ENCODE measurements at places on chromosomes 6 and 20. TPM values are rescaled to one million over a fixed set of nuclear protein-coding genes. Genes with fewer than 3 reads are reported as not detected.

The SRSF3 gene
- 257 TPM for total RNA-seq

- H3K4me1 ChIP-seq: no peaks in the 10 kb centered on the region
- H3K36me3 ChIP-seq: no peaks in the 10 kb centered on the region
- H3K4me3 ChIP-seq: no peak overlapping the region
- DNase-seq: no peak
Measured at GRCh38 chr6:7269816-7270215, 43.2 kb downstream of the SSR1 start.

DNA sequence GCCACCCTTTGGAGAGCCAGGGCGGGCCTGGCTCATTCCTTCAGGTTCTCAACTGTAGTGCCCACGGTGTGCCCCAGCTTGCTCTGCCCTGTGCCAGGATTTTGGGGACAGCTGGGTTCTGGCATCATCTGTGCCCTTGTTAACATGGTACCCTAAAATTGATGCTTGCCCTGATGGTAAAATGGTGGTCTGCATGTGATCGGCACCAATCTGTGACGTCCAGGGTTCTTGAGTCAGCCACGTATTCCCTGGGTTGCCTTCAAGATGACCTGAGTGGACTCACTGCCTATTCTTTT, 31.2 kb upstream of the APCDD1L start:
- no peaks in the 10 kb centered on the region for H3K27me3 ChIP-seq
- H3K36me3 ChIP-seq: no peaks in the 10 kb centered on the region
- H3K4me1 ChIP-seq: peaks cover 10% of the 10 kb centered on the region
- no peak overlapping the region for H3K4me3 ChIP-seq

The IRF4 gene
- 23.7 TPM for total RNA-seq

GRCh38 chr6:15077006-15077405, 168.9 kb upstream of the JARID2 start:
- H3K4me3 ChIP-seq: no peak overlapping the region
- H3K4me1 ChIP-seq: no peaks in the 10 kb centered on the region
- no peak overlapping the region for H3K27ac ChIP-seq
- no peak for DNase-seq
- H3K36me3 ChIP-seq: no peaks in the 10 kb centered on the region

The HCK gene
- 24.0 TPM for total RNA-seq

DNA sequence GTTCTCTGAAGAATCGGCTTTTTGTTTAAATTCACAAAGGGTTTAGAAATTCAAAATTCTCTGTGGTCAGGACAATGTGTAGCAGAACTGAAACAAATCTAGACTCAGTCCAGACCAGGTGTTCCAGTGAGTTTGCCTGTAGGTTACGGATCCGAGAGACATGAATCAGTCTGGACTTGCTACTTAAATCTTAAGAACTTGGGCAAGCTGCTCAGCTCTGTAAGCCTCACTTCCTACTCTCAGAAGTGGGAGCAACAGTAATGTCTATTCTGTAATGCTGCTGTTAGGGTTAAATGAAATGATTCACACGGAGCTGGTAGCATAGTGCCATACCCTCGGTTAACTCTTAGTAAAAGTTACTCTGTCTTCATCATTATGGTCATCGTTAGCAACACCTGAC, 37.7 kb downstream of the HECA start:
- H3K36me3 ChIP-seq: no peaks in the 10 kb centered on the region
- H3K27me3 ChIP-seq: no peaks in the 10 kb centered on the region
- H3K4me3 ChIP-seq: no peak overlapping the region
- no peak for DNase-seq
- H3K4me1 ChIP-seq: no peaks in the 10 kb centered on the region

The SASH1 gene
- 148 TPM for total RNA-seq

- H3K27me3 ChIP-seq: no peaks in the 10 kb centered on the region
- no peak for DNase-seq
- H3K4me1 ChIP-seq: no peaks in the 10 kb centered on the region
- no peak overlapping the region for H3K4me3 ChIP-seq
- no peak overlapping the region for H3K27ac ChIP-seq
Measured at GRCh38 chr6:33718713-33719112, 7.2 kb upstream of the UQCC2 start.

The TPX2 gene
- 1.4 TPM for total RNA-seq

DNA sequence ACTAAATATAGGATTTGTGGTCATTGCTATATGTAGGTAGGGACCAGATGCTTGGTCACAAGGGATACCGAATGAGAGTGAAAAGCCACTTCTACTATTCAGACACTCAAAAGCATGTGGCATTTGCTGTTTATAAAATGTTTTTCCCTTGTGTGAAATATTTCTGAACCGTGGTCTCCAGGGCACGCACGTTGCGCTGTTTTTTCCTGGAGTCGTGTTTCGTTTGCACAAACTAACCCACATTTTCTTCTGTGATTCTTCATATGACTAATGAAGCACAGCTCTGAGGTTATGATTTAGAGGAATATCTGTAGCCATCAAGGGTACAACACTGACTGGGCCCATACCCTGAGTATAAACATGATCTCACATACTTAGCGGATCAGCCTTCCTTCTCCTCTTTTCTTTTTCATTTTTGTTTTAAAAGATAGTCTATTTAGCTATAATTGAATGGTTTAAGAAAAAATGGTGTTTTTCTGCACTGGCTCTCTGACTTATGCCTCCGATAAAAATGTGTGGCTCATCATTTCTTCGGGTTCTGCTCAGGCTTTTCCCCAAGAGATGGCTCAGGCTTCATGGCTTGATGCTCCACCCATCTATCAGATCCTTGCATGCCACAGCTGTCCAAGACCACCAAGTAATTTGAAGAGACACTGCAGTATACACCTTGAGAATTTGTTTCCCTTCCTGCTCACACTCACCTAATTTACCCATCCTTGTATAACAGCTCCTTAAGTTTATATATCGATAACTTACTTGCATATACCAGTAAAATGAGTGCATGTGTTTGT, 59.9 kb upstream of the HBS1L start:
- DNase-seq: no peak
- no peak overlapping the region for H3K4me3 ChIP-seq
- no peaks in the 10 kb centered on the region for H3K27me3 ChIP-seq
- no peaks in the 10 kb centered on the region for H3K4me1 ChIP-seq

- no peaks in the 10 kb centered on the region for H3K4me1 ChIP-seq
- DNase-seq: no peak
- H3K36me3 ChIP-seq: no peaks in the 10 kb centered on the region
- H3K27me3 ChIP-seq: no peaks in the 10 kb centered on the region
Measured at GRCh38 chr6:48113130-48113529, 2.1 kb upstream of the PTCHD4 start.

GRCh38 chr20:52402950-52403349, 211.4 kb upstream of the ZFP64 start:
- DNase-seq: no peak
- no peak overlapping the region for H3K27ac ChIP-seq
- H3K36me3 ChIP-seq: no peaks in the 10 kb centered on the region
- no peaks in the 10 kb centered on the region for H3K4me1 ChIP-seq

DNA sequence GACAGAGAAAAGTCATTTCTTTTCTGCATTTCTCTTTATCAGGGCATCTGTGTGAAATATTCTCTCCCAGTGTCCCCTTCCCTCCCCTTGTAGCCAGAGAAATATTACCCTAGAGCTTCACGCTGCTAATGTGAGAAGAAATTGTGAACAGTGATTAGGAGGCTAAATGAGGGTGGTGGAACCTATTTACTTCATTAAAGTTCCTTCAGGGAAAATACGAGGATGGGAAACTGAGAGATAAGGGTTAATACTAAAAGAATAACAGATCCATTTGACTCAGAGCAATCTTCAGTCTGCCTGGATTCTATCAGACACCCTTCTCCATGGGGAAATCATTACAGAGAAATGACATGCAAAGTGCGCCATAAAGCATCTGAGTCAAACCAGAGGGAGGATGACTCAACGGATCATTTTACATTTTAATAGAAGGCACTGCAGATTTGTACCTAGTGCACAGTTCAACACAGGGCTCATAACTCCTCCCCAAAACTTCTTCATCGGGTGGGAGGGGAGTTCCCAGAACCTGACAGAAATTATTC, 131.3 kb downstream of the GJA10 start:
- no peak for DNase-seq
- H3K4me3 ChIP-seq: no peak overlapping the region
- no peaks in the 10 kb centered on the region for H3K36me3 ChIP-seq
- no peak overlapping the region for H3K27ac ChIP-seq
- no peaks in the 10 kb centered on the region for H3K27me3 ChIP-seq
- H3K4me1 ChIP-seq: no peaks in the 10 kb centered on the region

DNA sequence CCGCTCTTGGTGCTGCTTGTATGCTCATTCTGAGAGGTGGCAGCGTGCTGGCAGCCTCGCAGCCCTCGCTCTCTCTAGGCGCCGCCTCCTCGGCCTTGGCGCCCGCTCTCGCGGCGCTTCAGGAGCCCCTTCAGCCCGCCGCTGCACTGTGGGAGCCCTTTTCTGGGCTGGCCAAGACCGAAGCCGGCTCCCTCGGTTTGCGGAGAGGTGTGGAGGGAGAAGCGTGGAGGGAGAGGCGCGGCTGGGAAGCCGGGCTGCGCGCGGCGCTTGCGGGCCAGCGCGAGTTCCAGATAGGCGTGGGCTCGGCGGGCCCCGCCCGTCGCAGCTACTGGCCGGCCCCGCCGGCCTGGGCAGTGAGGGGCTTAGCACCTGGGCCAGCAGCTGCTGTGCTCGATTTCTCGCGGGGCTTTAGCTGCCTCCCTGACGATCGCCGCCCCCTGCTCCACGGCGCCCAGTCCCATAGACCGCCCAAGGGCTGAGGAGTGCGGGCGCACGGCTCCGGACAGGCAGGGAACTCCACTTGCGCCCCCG, 19.5 kb upstream of the FAM8A1 start:
- H3K36me3 ChIP-seq: no peaks in the 10 kb centered on the region
- H3K27me3 ChIP-seq: no peaks in the 10 kb centered on the region
- DNase-seq: peak; percentile 75
- H3K27ac ChIP-seq: no peak overlapping the region
- H3K4me3 ChIP-seq: no peak overlapping the region

GRCh38 chr6:82988930-82989351, 76.7 kb downstream of the UBE3D start:
- H3K4me1 ChIP-seq: no peaks in the 10 kb centered on the region
- H3K27me3 ChIP-seq: no peaks in the 10 kb centered on the region
- H3K27ac ChIP-seq: no peak overlapping the region
- no peak overlapping the region for H3K4me3 ChIP-seq

The GJA10 gene
- not detected for total RNA-seq

The ANKS1A gene
- total RNA-seq: 25.9 TPM

The MCCD1 gene
- 3.5 TPM for total RNA-seq

GRCh38 chr6:143958839-143959399, 49.1 kb downstream of the PLAGL1 start:
- DNase-seq: peak; percentile 23
- H3K27ac ChIP-seq: no peak overlapping the region
- no peaks in the 10 kb centered on the region for H3K4me1 ChIP-seq
- H3K27me3 ChIP-seq: no peaks in the 10 kb centered on the region

The SNAP25 gene
- total RNA-seq: 6.2 TPM

GRCh38 chr20:39745380-39745779, 783.2 kb downstream of the DHX35 start:
- no peaks in the 10 kb centered on the region for H3K27me3 ChIP-seq
- no peak for DNase-seq
- no peaks in the 10 kb centered on the region for H3K4me1 ChIP-seq

The BTN1A1 gene
- total RNA-seq: 0.09 TPM

DNA sequence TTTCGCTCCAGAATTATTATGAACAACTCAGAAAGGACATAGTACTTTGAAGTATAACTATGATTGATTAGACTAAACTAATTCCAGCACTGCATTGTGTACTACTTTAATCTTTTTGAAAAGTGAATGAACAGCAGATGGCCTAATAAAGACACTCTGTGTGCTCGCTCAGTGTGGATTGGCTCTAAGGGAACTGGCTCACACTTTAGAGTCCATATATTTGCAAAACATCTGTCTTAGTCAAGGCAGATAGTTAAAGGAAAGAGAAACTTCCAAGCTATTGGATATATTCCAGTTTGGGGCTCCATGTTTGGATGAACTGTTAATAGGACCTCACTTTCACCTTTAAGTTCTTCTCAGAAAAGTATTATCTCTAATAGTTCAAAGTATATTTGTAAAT, 218.9 kb downstream of the EYA4 start:
- no peak overlapping the region for H3K4me3 ChIP-seq
- H3K27me3 ChIP-seq: no peaks in the 10 kb centered on the region
- H3K27ac ChIP-seq: no peak overlapping the region

GRCh38 chr6:104409913-104410312, 449.8 kb downstream of the HACE1 start:
- H3K27ac ChIP-seq: no peak overlapping the region
- no peaks in the 10 kb centered on the region for H3K27me3 ChIP-seq
- H3K4me3 ChIP-seq: no peak overlapping the region
- peaks cover 2% of the 10 kb centered on the region for H3K4me1 ChIP-seq

- no peaks in the 10 kb centered on the region for H3K36me3 ChIP-seq
- no peak overlapping the region for H3K27ac ChIP-seq
- no peaks in the 10 kb centered on the region for H3K27me3 ChIP-seq
- no peak for DNase-seq
Measured at GRCh38 chr6:128516514-128516898, 3.9 kb downstream of the PTPRK start.

DNA sequence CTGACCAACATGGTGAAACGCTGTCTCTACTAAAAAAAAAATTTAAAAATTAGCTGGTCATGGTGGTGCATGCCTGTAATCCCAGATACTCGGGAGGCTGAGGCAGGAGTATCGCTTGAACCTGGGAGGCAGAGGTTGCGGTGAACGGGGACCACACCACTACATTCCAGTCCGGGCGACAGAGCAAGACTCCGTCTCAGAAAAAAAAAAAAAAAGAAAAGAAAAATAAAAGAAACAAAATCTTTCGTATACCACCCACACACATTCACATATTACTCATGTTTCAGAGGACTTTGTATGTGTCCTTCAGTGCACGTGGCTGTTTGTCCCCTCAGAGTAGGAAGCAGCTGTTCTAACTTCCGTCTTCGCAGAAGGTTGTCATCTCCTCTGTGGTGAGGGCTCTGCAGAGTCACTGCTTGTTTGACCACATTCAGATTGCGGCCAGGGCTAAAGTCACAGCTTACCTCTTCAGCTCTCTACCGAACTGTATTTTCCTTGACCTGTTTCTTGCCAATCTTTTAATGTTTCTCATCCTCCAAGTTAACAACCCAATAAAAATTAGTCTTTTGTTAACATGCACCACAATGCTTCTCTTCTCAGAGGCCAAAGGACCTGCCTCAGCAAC, 36.6 kb upstream of the HIVEP1 start:
- H3K27me3 ChIP-seq: no peaks in the 10 kb centered on the region
- no peak overlapping the region for H3K27ac ChIP-seq
- H3K36me3 ChIP-seq: no peaks in the 10 kb centered on the region
- no peak overlapping the region for H3K4me3 ChIP-seq

The CCM2L gene
- total RNA-seq: 13.8 TPM

- H3K27me3 ChIP-seq: no peaks in the 10 kb centered on the region
- no peak overlapping the region for H3K4me3 ChIP-seq
- no peak overlapping the region for H3K27ac ChIP-seq
Measured at GRCh38 chr6:31771992-31772358, 5.2 kb downstream of the VWA7 start.

Measured in kidney (tissue), 22 donors.